GM12878 (cell line): ENCODE measurements at places on chromosomes 3 and 15. TPM values are rescaled to one million over a fixed set of nuclear protein-coding genes. Genes with fewer than 3 reads are reported as not detected.

DNA sequence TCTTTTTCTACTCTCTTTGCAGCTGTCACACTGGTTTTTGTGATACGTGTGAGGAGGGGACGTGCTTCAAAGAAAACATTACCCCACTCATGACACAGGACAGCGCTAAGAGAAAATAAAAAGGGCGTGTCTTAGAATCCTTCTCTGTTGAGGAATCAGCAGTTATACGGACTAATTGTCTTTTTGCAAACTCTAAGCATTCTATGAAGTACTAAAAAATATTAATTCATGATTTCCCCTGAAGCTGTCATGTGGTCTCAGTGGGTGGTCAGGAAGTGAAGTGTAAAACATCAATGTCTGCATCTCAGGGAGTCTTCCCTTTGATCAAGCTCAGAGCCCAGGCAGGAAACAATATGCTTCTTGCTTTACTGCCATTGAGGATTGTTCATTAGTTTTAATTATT is 117.5 kb upstream of the CRBN start:
- no peak overlapping the region for H3K4me3 ChIP-seq
- H3K27ac ChIP-seq = no peak overlapping the region
- H3K27me3 ChIP-seq = no peaks in the 10 kb centered on the region
- no peaks in the 10 kb centered on the region for H3K4me1 ChIP-seq

GRCh38 chr15:69141286-69141701 is 19.1 kb upstream of the GLCE start:
- H3K36me3 ChIP-seq = no peaks in the 10 kb centered on the region
- H3K27me3 ChIP-seq = no peaks in the 10 kb centered on the region
- no peaks in the 10 kb centered on the region for H3K4me1 ChIP-seq
- no peak for DNase-seq

PRSS50 gene
- not detected in 2 replicates for total RNA-seq

PIAS1 gene
- 34.8 and 35.0 TPM in 2 replicates for total RNA-seq

SAMD7 gene
- not detected in 2 replicates for total RNA-seq
